ENCODE measurements at places on chromosomes 16 and 17.

DNA sequence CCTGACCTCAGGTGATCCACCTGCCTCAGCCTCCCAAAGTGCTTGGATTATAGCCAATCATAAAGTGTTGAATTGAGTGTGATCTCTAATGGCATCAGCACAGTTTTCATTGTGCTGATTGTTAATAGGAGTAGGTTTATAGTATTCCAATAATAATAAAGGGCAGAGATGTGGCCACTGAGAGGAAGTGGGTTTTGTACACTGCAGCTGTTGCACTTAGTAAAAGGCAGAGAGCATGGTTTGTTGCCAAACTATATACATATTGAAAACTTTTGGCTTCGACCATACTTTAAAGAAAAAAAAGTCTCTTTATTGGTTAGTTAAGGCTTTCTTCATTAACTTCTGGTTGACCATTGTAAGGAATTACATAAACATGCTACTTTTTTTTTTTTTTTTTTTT is 185.9 kb downstream of the CDK5R1 start:
- DNase-seq, result no peak

DNA sequence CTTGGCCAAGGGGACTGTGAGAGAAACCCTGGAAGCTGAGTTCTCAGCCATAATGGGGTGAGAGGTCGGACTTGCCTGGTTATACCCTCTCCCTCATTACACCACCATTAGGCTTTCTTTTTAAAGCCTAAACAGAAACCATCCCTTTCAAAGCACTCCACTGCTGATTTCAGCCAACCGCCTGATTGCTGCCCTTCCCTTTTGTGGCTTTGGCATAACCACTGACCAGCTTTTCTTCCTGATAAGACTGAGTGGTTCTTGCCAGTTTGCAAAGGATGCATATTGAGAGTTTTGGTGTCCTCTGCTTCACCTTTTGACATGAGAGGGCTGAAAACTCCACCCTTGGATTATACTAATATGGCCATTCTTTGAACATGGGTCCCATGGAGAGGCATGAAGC is 308.2 kb upstream of the GOT2 start:
- no peak for DNase-seq

DNA sequence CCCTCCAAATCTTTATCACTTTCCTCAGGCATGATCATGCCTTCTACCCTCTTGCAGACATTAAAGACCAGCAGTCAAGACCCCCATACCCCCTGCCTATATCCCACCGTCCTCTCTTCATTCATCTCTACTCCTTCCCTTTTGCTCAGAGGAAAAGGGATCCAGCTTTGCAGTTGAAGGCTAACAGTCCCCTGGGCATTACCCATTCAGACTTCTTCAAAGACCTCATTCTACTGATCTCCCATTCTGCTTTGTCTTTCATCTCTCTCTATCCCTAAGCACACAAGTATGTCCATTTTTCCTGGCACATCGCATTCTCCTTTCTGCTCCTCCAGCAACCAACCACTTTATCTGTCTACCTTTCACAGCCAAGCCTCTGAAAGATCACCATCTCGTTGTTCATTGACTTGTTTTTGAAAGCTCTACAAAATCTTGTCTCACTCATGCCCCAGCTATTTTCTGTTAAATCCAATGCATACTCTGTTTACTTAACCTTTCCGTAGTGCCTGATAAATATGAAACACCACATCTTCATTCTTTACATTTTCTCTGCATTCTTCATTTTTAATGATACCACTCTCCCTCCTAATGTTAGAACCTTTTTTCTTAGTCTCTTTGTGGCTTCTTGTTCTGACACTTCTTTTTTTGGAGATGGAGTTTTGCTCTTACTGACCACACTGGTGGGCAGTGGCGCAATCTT is 14.1 kb upstream of the LCMT1 start:
- DNase-seq, result no peak

DNA sequence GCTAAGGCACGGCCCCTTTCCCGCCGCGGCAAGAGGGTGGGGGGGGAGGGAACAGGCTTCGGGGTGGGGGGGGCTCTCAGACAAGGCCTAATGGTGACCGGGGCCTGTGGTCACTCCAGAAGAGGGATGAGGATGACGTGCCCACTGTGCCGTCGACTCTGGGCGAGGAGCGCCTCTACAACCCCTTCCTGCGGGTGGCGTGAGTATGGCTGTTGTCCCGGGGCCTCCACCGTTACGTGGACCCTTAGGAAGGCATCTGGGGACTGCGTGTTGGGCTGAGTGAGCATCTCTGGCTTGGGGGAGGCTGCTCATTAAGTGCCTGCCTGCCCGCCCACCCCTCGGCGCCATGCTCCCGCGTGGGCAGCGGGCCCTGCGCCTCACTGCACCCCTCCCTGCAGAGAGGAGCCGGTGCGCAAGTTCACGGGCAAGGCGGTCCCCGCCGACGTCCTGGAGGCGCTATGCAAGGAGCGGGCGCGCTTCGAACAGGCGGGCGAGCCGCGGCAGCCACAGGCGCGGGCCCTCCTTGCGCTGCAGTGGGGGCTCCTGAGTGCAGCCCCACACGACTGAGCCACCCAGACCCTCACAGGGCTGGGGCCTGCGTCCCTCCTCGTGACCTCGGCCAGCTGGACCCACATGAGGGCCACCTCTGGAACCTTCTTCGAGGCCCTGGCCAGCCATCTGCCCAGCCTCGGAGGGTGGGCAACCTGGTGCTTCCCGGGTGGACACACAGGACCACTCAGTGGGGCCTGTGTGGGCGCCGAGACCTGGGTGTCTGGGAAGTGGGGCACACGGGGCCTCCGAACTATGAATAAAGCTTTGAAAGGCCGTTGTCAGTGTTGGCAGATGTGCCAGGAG is 2.2 kb downstream of the HAGHL start:
- DNase-seq, result no peak

GRCh38 chr17:39679521-39680192 is 8.2 kb downstream of the PGAP3 start:
- no peak for DNase-seq

- no peak for DNase-seq
These were observed 23.2 kb downstream of the MYH3 start for GRCh38 chr17:10633738-10634379.

- no peak for DNase-seq
These were observed 142.1 kb downstream of the SEC14L1 start for GRCh38 chr17:77282524-77283515.

DNA sequence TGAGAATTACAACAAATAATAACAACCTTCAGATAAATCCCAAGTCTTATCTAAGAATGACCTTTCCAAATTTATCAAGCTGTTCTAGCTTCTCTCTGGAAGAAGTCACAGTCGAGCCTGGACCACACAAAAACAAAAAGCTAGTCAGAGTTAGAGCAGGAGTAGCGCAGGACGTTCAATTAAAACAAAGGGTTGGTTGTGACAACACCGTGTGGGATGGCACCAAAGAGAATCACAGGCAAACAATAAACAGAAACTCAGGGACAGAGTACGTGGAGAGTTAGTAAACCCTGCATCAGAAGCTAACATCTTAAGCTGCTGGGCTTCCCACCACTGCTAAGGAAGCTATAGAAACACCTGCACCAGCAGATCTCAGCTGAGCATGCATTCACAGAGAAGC is 23.8 kb downstream of the ARHGAP17 start:
- DNase-seq, result no peak

GRCh38 chr17:33292201-33292980 is 704 bp downstream of the ASIC2 start:
- no peak for DNase-seq

- DNase-seq, result no peak
These were observed 21.7 kb upstream of the UBTF start for GRCh38 chr17:44241106-44241624.

- DNase-seq, result no peak
These were observed 58.3 kb upstream of the ARHGAP44 start for GRCh38 chr17:12730931-12731521.

Data from left renal pelvis (tissue), 4 donors.